ENCODE measurements at places on chromosomes 3 and 15.

GRCh38 chr15:73017987-73018386 is 34.3 kb upstream of the NEO1 start:
- no peaks in the 10 kb centered on the region for H3K36me3 ChIP-seq
- DNase-seq = no peak
- no peaks in the 10 kb centered on the region for H3K4me1 ChIP-seq
- no peaks in the 10 kb centered on the region for H3K27me3 ChIP-seq

- H3K27me3 ChIP-seq = no peaks in the 10 kb centered on the region
- no peak overlapping the region for H3K4me3 ChIP-seq
- no peak for DNase-seq
- H3K27ac ChIP-seq = no peak overlapping the region
- H3K4me1 ChIP-seq = no peaks in the 10 kb centered on the region
These were observed 58.4 kb upstream of the GYG1 start for GRCh38 chr3:148932972-148933371.

- no peak overlapping the region for H3K4me3 ChIP-seq
- H3K4me1 ChIP-seq = no peaks in the 10 kb centered on the region
- no peaks in the 10 kb centered on the region for H3K36me3 ChIP-seq
- H3K27me3 ChIP-seq = no peaks in the 10 kb centered on the region
- H3K27ac ChIP-seq = no peak overlapping the region
- DNase-seq = no peak
These were observed 26.1 kb upstream of the NECTIN3 start for GRCh38 chr3:111045564-111045963.

DNA sequence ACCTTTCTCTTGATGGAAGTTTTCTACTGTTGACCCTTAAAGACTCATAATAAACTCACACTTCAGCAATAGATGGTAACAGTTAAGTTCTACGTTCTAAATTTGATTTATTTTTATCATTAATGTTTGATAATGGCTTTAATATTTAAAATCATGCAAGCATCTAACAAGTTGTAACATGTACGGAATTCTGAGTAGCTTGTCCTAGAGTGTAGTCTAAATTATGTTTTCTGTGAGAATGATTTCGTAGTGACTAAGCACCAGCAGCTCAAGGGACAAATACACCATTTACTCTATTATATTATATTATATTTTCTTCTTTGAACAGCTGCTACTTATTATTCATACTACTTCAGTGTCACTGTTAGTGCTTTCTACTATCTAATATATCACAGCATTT is 345.6 kb downstream of the NLGN1 start:
- no peaks in the 10 kb centered on the region for H3K36me3 ChIP-seq
- no peak overlapping the region for H3K4me3 ChIP-seq
- DNase-seq = no peak
- H3K4me1 ChIP-seq = no peaks in the 10 kb centered on the region

DNA sequence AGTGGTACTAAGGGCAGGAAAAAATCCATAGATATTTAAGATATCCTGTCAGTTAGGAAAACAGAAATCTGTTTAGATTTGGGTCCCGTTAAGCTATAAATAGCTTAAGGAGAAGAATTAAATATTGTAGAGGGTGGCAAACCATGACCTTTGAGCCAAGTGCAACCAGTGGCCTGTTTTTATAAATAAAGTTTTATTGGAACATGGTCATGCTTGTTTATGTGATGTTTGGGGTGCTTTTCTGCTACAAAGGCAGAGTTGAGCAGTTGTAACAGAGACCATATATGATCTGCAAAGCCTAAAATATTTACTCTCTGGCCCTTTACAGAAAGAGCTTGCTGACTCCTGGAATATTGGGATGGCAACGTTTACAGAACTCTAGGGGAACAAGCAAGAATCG is 66.3 kb downstream of the SQOR start:
- peaks cover 12% of the 10 kb centered on the region for H3K4me1 ChIP-seq
- DNase-seq = no peak
- no peaks in the 10 kb centered on the region for H3K36me3 ChIP-seq

DNA sequence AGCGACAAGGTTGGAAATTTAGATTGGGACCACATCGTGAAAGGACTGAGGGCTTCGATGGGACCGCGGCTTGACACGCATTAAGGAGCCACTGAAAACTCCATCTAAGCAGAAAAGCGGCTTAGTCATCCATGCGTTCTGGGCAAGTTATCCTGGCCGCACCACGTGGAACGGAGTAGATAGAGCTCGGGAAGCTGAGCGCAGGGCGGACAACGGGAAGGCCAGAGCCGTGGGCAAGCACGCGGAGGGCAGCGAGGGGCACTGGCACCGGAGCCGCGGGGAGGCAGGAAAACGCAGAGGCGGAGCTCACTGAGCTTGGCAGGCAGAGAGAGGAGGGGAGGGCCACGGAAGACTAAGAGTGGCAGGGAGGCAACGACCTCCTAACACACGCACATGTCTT is 61.3 kb upstream of the VGLL4 start:
- no peaks in the 10 kb centered on the region for H3K36me3 ChIP-seq
- H3K4me1 ChIP-seq = peaks cover 6% of the 10 kb centered on the region
- H3K4me3 ChIP-seq = no peak overlapping the region

- H3K4me1 ChIP-seq = peaks cover 10% of the 10 kb centered on the region
- no peaks in the 10 kb centered on the region for H3K27me3 ChIP-seq
- no peak overlapping the region for H3K27ac ChIP-seq
- no peak overlapping the region for H3K4me3 ChIP-seq
These were observed 2.2 kb upstream of the ITIH3 start for GRCh38 chr3:52792413-52792812.

GRCh38 chr3:126288314-126288713 is 68.9 kb downstream of the KLF15 start:
- no peak overlapping the region for H3K27ac ChIP-seq
- peaks cover 22% of the 10 kb centered on the region for H3K4me1 ChIP-seq
- no peaks in the 10 kb centered on the region for H3K36me3 ChIP-seq

DNA sequence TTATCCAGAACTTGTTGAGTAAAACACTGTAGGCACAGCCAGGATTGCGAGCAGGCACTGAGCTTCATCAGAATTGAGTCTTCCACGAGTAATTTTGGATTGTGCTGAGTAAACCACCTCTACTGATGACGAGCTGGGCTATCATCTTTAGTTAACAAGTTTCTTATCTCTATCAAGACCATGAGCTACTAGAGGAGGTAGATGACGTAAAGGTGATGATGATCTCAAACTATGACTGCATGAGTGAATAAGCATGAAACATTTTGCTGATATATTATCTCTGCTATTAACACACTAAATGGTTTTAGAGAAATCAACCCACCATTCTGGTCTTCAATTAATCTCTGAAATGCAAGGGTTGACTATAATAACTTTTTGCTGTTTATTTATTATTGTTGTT is 506.0 kb downstream of the GBE1 start:
- no peak overlapping the region for H3K27ac ChIP-seq
- no peaks in the 10 kb centered on the region for H3K27me3 ChIP-seq
- H3K36me3 ChIP-seq = no peaks in the 10 kb centered on the region
- H3K4me3 ChIP-seq = no peak overlapping the region
- DNase-seq = no peak
- no peaks in the 10 kb centered on the region for H3K4me1 ChIP-seq

DNA sequence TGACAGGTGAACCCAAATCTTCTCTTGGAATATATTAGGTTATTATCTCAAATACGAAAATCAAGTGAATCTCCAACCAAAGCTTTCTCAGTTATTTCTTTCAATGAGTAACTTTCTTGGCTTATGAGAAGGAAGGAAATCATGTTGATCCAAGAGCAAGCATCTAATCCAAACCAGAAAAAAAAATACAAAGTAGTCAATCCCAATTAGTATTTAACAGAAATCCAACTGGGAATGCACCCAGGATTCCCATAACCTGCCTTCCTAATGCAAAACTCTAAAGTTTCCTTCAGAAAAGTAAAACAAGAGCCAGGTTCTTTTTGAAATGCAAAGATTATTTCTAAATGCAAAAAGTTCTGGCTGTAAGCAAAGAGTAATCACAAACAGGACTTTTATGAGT is 289.3 kb downstream of the SHOX2 start:
- no peak overlapping the region for H3K4me3 ChIP-seq
- no peak for DNase-seq
- no peak overlapping the region for H3K27ac ChIP-seq
- H3K27me3 ChIP-seq = no peaks in the 10 kb centered on the region
- no peaks in the 10 kb centered on the region for H3K36me3 ChIP-seq

- no peak overlapping the region for H3K4me3 ChIP-seq
- no peaks in the 10 kb centered on the region for H3K27me3 ChIP-seq
- no peaks in the 10 kb centered on the region for H3K36me3 ChIP-seq
- DNase-seq = no peak
- no peak overlapping the region for H3K27ac ChIP-seq
- peaks cover 22% of the 10 kb centered on the region for H3K4me1 ChIP-seq
These were observed 55.6 kb downstream of the CYP11A1 start for GRCh38 chr15:74311734-74312444.

DNA sequence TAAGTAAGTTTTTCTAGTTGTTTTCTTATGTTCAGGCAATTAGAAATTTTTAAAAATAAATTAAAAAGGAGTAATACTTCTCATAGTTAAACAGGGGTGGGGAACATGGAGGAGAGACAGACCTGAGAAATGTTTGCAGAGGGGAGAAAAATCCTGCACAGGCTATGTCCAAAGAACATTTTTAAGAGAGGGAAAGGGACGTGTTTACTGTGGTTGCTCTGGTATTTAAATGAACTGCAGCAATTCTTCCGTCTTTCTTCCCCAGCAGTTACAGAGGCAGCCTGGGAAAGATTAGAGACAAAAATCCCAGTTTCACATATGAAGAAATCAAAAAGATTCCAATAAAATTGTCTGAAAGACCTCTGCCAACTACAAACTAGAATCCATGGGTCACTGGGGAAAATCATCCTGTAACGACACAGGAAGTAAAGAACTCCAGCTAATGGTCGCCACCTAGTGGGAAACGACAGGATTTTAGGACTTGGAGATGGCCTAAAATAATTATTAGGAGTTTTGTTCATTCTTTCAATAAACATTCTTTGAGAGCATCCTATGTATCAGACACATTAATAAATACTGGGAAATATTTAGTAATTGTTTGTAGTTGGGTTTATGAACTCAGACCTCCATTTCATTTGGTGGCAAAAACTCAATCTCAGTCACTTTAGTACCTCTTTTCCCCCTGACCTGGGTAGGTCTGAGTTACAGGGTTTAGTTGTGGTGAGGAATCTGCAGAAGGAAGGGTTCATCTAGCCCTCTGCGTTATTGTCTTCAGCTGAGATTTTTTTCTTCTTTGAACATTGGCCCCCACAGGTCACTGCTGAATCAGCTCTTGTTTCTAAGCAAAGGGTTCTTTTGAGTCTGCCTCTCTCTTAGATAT is 69.9 kb upstream of the GOLIM4 start:
- DNase-seq = no peak
- H3K27me3 ChIP-seq = no peaks in the 10 kb centered on the region
- no peaks in the 10 kb centered on the region for H3K36me3 ChIP-seq
- H3K4me1 ChIP-seq = peaks cover 14% of the 10 kb centered on the region
- peak overlapping the region; percentile 30 for H3K27ac ChIP-seq
- H3K4me3 ChIP-seq = no peak overlapping the region

GRCh38 chr3:38382506-38383080 is 36.0 kb downstream of the XYLB start:
- DNase-seq = no peak
- H3K27me3 ChIP-seq = no peaks in the 10 kb centered on the region
- H3K36me3 ChIP-seq = no peaks in the 10 kb centered on the region
- H3K27ac ChIP-seq = no peak overlapping the region
- H3K4me3 ChIP-seq = no peak overlapping the region

DNA sequence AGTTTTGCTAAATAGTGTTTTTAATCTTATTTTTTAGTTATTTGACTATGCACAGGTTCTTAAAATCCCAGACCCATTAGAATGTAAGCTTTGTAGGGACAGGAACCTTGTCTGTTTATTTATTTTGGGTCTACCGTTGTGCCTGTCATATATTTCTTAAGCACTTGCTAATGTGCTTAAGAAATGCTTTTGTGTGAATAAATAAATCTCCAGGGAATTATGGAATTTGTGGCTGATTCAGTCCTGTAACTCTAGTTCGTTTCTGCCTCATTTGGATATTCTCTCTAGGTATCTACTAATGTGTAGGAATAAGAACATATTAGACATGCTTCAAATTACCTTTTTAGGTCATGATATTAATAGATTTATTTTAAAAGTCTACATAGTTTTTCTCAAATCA is 161.6 kb downstream of the LPP start:
- H3K4me3 ChIP-seq = no peak overlapping the region
- no peaks in the 10 kb centered on the region for H3K27me3 ChIP-seq
- H3K36me3 ChIP-seq = no peaks in the 10 kb centered on the region
- H3K27ac ChIP-seq = no peak overlapping the region

DNA sequence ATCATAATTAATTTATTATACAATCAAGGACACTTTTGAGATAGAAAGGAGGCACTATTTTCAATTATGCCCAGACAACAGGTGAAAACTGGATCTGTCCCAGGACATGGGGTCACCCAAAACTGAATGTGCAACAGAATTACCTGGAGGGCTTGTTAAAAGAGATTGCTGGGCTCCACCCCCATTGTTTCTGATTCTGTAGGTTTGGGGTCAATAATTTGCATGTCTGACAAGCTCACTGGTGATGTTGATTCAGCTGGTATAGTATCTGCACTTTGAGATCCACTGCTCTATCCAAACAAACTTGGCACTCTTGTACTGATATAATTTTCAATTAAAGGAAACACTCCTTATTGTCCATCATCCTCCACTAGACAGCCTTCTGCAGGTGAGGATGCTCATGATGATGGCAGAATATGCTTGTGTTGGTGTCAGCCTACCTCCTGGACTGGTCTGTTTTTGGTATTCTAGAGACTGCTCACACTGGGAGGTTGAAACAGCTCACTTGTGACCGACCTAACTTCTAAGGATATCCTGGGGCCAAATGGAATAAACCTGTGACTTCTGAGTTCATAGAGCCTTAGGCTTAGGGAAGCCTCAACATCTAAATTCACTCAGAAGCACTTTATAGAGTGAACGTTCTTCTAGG is 2.2 kb downstream of the P2RY14 start:
- no peaks in the 10 kb centered on the region for H3K27me3 ChIP-seq
- DNase-seq = no peak
- no peak overlapping the region for H3K27ac ChIP-seq
- H3K4me3 ChIP-seq = no peak overlapping the region
- H3K4me1 ChIP-seq = no peaks in the 10 kb centered on the region
- no peaks in the 10 kb centered on the region for H3K36me3 ChIP-seq

DNA sequence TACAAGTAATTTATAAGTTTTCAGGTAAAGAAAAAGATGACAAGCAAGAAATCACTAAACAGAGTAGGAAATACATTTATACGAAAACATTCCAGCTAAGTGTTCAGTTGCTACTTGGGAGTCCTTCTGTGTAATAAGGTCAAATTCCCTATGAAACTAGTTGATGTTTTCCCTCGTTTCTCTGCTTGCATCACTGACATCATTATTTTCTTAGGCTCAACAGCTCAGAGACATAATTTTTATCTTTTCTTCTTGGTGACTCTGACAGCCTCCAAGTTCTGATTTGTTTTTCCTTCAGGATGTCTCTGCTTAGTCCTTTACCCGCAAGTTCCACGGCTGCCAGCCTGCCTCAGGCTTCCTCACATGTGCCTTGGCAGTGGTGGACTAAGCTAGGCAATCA is 173.6 kb downstream of the P3H2 start:
- peaks cover 10% of the 10 kb centered on the region for H3K4me1 ChIP-seq
- no peaks in the 10 kb centered on the region for H3K27me3 ChIP-seq

Measured in vagina (tissue), 2 donors.